Adrenal gland (tissue), 19 donors: ENCODE measurements at places on chromosomes 6 and 20. TPM values are rescaled to one million over a fixed set of nuclear protein-coding genes. Genes with fewer than 3 reads are reported as not detected.

Gene TRIM10
- polyA plus RNA-seq, result not detected

- DNase-seq, result no peak
Measured at GRCh38 chr6:135162678-135163439, 18.2 kb upstream of the MYB start.

GRCh38 chr6:39188571-39188970 lies 40.7 kb downstream of the KCNK5 start:
- no peak for DNase-seq

GRCh38 chr6:151269321-151269995 lies 29.7 kb downstream of the AKAP12 start:
- no peak for DNase-seq

- no peak for DNase-seq
Measured at GRCh38 chr6:1018041-1018440, 293.9 kb upstream of the FOXQ1 start.

DNA sequence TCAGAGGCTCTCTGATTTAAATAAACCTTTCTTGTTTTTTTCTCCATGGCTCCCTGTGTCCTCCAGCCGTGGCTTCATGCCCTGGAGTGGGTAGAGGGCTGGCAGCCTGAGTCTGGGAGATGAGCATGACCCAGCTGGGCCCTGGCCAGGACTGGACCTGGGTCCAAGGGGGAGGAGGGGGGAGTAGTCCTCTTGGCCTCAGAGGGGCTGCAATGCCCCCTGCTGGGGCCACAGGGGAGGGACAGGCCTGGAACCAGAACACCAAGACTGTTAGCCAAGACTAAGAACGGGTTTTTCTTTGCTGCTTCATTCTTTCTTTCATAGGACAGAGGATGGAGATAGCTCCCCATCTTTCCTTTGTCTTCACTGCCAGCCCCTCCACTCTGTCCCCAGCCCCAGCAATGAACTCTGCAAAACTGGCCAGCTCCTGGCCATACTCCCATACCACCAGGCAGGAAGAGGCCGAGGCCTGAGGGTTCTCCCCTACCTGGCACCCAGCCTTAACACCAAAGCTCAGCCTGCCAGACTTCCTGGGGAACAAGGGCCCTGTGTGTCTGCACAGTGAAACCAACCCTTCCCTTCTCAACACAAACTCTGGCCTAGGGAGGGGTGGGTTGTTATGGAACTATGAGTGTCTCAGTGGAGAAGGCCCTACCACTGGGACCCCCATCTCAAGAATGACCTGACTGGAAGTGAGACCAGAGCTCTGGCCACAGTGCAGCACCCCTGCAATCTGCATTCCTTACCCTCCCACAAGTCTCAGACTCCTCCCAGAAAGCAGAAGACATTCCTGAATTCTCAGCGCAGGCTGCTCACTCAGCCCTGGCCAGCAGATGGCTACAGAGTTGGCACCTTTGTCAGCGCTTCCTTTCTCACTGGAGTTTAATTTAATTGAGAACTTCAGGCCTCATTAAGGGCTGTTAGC lies 11.0 kb downstream of the SLC29A1 start:
- DNase-seq, result peak; percentile 94

DNA sequence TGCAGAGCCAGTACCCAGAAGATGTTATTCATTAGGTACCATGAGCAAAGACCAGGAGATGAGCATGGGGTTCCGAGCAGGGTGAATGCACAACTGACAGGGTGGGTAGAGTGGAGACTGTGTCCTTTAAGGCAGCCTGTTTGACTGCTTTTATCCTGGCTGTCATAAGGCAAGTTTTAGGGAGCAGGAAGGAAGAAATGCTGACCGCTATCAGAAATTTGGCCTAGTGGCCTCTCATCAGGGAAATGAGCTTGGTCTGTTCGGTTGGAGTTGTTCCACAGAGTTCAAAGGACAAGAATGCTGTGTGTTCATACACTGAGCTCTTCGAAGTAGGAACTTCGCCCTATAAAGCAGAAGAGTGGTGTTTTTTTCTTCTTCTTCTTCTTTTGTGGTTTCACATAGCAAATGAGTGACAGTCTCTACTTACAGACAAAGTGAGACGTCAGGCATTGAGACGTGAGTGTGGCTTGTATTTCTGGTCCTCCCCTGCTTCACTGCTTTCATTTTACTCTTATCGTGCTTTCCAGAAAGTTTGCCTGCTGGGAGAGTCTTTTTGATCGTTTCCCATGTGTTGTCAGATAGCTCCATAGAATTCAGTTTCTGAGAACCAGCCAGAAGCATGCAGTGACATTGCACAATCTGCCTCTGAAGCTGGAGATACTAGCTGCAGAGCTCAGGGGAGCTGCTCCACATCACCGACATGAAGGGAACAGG lies at the start of gene CASS4:
Gene CASS4 (plus strand): TSS at position 502 of the 714 bp plus-strand sequence. CDS start 199 bp downstream, at position 701.
- peak; percentile 35 for DNase-seq

DNA sequence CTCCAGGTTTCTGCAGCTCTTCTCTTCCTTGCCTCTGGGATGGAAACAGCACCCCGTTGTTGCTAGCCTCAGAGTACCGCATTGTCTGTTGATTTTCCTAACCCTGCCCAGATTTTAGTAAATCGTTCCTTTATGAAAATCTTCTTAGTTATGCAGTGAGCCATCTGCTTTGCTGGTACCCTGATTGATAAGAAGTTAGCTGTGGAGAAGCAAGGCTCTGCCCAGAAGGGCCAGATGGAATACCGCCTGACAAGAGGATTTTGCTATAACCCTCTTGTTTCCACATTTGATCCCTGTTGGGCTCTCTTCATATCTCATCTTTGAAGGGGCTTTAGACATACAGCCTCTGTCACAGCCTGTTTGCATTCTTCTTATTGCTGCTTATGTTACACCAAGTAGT lies 229.0 kb downstream of the CDKAL1 start:
- DNase-seq, result no peak
